ENCODE measurements at places on chromosomes 1 and 21. TPM values are rescaled to one million over a fixed set of nuclear protein-coding genes. Genes with fewer than 3 reads are reported as not detected.

- DNase-seq, result no peak
These were observed 85.4 kb downstream of the TBX15 start for GRCh38 chr1:118902711-118903191.

GRCh38 chr1:65207317-65207716, 59.3 kb downstream of the AK4 start:
- DNase-seq, result peak; percentile 17

DNA sequence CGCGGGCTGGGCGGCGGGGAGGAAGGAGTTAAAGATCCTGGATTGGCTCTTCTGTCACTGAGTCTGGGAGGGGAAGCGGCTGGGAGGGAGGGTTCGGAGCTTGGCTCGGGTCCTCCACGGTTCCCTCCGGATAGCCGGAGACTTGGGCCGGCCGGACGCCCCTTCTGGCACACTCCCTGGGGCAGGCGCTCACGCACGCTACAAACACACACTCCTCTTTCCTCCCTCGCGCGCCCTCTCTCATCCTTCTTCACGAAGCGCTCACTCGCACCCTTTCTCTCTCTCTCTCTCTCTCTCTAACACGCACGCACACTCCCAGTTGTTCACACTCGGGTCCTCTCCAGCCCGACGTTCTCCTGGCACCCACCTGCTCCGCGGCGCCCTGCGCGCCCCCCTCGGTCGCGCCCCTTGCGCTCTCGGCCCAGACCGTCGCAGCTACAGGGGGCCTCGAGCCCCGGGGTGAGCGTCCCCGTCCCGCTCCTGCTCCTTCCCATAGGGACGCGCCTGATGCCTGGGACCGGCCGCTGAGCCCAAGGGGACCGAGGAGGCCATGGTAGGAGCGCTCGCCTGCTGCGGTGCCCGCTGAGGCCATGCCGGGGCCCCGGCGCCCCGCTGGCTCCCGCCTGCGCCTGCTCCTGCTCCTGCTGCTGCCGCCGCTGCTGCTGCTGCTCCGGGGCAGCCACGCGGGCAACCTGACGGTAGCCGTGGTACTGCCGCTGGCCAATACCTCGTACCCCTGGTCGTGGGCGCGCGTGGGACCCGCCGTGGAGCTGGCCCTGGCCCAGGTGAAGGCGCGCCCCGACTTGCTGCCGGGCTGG, at the start of gene NPR1:
Gene NPR1, plus strand, starts transcription at position 170 of the 818 bp plus-strand sequence. Its CDS starts 421 bp downstream, at position 591.
- no peak for DNase-seq

DNA sequence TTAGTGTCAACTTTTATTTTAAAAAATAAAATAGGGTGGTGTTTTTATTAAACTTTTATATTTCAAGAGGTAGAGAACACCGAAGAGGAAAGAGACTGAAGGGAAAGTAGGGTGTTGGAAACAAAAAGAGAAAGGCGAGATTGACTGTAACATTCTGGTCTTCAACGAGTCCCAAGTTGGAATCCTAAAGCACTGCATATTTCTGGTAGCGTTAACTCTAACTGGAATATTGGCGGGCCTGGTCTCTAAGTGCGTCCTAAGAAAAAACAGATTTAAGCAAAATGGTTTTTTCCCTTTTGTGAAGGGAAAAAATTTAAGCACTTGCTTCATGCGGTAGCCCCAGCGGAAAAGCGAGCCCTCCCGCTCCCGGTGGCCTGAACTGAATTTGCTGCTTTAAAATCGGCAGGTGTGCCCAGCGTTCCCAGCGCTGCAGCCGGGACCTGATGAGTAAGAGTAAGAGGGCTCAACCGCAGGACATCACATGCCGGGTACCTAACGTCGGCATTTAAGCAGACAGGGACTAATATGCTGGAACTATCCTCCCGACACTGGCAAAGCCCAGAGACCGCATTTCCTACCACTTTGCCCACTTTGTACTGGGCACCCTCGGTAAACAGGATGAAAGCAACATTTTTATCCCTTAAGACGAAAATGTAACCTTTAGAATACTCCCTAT, 30.5 kb upstream of the NFIA start:
- no peak for DNase-seq

DNA sequence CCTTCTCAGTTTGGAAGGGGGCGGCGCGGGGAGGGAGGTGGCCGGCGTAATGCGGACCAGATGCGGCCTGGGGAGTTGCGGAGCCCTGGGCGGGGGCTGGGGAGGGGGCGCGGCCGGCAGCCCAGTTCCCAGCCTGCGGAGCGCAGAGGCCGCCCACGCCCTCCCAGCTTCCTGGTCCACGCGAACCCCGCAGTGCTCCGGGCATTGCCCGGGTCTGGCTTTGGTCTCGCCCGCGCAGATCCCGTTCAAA, 695 bp downstream of the DMBX1 start:
- no peak for DNase-seq

DNA sequence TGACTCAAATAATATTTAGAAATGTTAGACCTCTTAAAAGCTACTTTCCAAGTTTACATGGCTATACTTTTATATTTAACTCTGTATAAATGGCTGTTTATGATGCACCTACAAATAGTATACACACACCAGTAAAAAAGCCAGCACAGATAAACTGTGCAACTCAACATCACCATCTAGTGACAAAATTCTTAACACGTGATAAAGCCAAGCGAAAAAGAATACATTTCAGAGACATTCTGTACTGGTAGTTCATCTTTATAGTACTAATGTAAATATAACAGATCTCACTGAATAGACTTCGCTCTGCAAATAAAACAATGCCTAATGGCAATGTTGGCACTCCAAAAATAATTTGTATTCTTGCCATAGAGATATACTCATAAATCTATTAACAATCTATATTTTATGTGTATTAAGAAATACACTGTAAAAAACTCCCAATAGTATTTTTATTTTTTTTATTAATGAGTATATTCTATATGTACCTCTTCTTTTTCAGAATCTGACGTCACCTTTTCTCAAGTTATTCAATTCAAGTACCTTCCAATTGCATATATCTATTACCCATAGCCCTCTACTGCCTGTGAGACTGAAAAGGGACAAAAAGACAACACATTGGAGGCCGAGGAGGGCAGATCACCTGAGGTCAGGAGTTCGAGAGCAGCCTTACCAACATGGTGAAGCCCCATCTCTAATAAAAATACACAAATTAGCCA, 100.2 kb downstream of the DPYD start:
- peak; percentile 58 for DNase-seq

GRCh38 chr1:66916320-66916719, 8.3 kb downstream of the DNAI4 start:
- no peak for DNase-seq

DNA sequence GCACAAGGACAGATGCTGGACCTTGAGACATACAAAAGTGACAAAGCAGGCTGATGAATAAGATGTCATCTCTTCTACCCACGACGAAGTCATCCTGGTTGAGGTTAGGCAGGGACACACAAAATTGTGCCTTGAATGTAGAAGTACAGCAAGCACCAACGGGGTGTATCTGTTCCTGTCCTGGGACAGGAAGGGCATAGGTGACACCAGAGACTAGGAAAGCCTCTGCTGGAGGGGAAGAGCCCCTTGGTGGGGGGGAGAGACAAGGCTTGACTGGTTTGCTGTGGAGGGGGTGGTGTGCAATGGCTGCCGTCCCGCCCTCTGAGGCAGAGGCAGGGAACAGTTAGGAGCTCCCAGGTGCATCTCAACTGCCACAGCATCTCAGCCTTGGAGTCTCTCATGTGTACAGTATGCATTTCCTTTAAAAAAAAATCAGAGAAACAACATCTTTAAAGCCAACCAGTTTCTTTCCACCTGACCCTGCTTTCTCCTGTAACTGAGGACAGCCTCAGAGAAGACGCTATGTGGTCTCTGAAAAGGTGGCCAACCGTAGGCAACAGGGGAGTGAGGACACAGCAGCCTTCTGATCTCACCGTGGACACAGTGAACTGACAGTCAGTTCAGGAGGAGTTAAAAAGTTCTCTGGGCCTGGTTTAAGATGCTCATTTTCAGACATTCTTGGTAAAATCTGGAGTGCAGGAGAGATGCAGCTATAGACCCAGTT, 17.7 kb upstream of the GFI1 start:
- DNase-seq, result no peak

DNA sequence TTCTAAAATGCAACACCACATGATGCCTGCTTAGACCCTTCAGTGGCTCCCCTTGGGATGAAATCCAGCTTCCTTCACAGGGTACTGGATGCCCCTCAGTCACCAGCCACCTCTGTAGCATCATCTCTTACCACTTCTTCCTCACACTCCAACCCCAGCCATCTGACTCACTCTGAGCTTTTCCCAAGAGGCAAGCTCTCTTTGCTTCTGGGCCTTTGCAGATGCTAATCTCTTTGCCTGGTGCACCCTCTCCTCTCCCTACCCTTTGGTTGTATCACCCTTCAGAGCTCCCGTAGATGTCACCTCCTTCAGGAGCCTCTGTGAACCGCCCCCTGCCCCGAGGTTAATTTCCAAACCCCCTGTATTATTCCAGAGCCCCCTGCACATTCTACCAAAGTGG, 164.8 kb upstream of the ZC3H12A start:
- DNase-seq, result no peak

DNA sequence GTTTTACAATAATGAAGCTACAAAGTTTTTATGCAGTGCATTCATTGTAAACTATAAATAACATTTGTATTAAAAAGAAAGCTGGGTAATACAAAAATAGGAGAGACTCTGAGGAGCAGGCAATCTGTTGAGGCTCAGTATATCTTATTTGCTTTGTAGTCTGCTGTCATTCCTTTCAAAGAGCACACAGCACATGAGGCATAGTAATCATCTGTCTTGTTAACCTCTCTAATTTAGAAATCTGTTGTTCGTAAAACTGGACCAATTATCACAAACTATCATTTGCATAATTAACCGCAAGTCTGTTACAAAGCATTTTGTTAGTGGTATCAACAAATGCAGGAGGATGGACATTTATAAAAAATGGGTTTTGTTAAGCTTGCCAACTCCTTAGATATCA, 51.0 kb downstream of the SELENOF start:
- DNase-seq, result no peak

DNA sequence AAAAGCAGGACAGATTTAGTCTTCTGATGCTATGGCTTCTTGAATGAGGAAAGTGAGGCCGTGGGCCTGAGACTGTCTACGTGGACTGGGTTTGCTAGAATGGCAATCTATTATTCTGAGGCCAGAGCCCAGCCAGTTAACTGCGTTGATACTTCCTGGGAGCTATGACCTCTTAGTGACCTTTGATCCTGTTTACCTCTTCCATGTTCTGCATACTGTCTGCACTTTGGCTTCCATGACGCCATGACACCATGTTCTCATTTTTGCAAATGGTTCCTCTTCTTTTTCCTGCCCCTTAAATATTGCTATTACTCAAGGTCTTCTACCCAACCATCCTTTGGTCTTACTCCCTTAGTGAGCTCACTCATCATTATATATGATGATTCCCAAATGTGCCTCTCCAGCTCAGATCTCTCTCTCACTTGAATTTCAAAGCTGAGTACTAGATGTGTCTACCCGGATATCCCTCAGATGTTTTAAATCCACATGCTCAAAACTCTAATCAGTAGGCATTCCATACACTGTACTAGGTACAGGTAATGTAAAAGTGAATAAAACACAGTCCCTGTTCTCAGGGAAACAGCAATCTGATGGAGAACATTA, 66.1 kb upstream of the ATP1A1 start:
- DNase-seq, result no peak

DNA sequence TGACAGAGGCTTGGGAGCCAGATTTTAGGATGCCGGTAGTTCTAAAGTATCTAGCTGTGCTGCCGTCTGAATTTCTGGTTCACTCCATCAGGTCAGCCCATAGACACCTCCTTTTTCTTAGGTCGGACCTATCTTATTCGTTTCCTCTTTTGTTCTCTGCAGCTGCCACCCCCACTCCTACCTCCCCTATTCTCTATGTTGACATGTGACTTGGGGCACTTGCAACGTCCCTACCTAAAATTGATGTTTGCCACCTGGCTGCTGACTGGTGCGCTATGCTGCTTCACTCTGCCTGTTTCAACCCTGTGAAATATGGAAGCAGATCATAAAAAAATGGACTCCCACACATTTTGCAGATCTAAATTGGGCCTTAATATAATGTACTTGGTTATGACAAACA, 55.3 kb downstream of the PBX1 start:
- no peak for DNase-seq

GRCh38 chr1:10945991-10946509, 66.4 kb upstream of the TARDBP start:
- DNase-seq, result no peak

GRCh38 chr1:82567348-82567747, 766.6 kb downstream of the ADGRL2 start:
- no peak for DNase-seq

GRCh38 chr1:179474713-179475112, 101.0 kb downstream of the NPHS2 start:
- DNase-seq, result no peak

DNA sequence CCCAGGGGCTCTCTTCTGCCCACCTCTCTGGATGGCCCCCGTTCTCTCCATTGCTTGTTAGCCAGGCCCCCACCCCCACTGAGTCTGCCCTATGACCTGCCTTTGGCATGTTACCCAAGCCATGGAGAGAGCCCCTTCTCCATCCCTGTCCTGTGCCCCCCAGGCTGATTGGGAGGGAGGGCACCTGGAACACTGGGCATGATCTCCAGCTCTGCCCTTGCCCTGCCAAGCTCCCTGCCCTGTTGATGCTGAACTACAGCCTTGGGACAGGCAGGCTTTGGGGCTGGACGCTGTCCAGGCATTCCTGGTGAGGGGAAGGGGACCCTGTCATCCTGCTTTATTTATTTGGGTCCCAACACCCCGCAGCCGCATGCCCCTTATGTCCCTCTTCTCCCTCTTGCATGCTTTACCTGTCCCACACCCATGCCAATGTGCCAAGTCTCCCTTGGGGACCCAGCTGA, 10.7 kb downstream of the TRIM46 start:
- DNase-seq, result no peak

- no peak for DNase-seq
These were observed 161.7 kb upstream of the ST6GALNAC5 start for GRCh38 chr1:76705560-76705959.

GRCh38 chr1:174262349-174263241, 103.3 kb downstream of the RABGAP1L start:
- DNase-seq, result peak; percentile 65

GRCh38 chr1:64903593-64903992, 62.8 kb downstream of the JAK1 start:
- DNase-seq, result no peak

DNA sequence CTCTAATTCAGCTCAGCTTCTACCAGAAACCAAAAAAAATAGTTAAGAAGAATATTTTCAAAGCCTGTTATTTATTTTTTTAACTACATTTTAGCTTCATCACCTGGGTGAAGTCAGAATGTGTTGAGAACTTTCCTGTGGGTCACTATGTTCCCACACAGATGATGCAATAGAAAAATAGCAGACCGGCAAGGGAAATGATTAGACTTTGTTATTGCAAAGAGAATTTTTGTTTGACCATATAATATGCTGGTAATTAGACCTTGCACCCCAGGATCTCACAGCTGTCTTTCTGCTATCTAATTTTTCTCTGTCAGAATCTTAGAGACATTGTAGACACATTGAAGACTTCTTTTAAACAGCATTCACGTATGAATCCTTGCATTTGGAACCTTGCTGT, 299.3 kb downstream of the TBX15 start:
- DNase-seq, result no peak

GRCh38 chr1:10895621-10896020, 99.2 kb upstream of the CASZ1 start:
- DNase-seq, result no peak

- DNase-seq, result no peak
These were observed 65.8 kb downstream of the TRABD2B start for GRCh38 chr1:47931395-47931794.

- DNase-seq, result no peak
These were observed 158.2 kb downstream of the ZSCAN20 start for GRCh38 chr1:33630686-33631085.

The SPRR2A gene
- total RNA-seq, result not detected

The EXO5 gene
- 13.1 TPM for total RNA-seq

The FCRL1 gene
- not detected for total RNA-seq

The S100A3 gene
- 2.9 TPM for total RNA-seq

The OXCT2 gene
- total RNA-seq, result 0.28 TPM

The CNN3 gene
- total RNA-seq, result 552 TPM

The TFF3 gene
- not detected for total RNA-seq

The ICOSLG gene
- total RNA-seq, result under 0.01 TPM

Measured in IMR-90 (cell line).